ENCODE measurements at places on chromosomes 4 and X.

- no peak for DNase-seq
Observed at GRCh38 chrX:40153345-40154249, 55.8 kb upstream of the BCOR start.

DNA sequence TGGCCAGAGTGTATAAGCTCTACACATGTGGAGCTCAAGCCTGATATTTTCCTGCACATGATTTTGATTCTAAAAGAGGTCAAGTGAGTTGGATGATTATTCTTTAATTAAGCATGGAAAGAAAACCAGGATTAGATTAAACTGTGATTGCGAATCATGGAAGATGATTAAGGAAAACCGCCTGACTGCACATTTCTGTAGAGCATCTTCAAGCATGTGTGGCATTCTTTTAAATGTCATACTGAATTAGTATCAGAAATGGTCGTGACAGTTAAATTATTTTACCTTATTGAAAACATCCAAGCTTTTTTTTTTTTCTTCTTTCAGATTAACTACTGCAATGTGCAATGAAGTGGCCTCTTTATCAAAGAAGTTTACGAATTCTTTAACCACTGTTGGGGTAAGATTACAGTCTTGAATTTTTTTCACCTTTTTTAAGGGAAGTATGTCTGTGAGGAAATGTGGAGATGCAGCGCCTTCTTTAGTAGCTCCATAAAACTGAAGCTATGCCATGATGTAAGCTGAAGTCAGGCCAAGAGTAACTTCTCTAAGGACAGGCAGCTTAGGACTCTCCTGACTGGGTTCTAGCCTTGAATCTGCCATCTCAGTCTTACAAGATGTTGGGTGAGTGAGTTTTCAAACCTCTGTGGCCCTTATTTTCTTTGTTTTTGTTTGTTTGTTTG, 67.9 kb downstream of the FAM114A1 start:
- no peak for DNase-seq

DNA sequence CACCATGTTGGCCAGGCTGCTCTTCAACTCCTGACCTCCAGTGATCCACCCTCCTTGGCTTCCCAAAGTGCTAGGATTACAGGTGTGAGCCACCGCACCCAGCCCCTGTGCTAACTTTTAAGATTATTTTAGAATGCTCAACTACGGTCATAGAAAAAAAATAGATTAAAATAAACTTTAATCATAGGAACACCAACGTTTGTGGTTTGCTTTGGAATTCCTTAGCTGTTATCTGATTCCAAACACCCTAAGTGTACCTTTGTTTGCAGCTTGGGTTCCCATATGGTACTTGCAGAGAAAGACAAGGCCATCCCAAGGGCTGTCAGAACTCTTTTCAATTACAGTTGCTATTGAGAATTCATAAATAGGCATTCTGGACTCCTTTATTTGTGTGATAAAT, 90.1 kb upstream of the EFHC2 start:
- no peak for DNase-seq

DNA sequence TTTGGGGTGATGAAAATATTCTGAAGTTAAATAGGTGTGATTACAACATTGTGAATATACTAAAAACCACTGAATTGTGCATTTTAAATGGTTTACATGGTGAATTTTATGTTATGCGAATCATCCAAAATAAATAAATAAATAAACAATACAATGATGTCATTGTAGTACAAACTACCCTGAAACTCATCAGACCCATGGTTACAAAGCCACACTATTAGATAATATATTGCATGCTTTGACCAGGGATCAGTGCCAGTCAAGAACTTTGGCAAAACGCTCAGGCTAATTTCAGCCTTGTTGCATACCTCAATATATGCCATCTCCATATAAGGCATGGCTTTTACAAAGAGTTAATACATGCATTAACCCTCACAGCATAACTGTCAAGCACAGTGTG, 45.5 kb upstream of the XIAP start:
- no peak for DNase-seq

GRCh38 chr4:144667500-144667899, 21.5 kb downstream of the HHIP start:
- DNase-seq: no peak

DNA sequence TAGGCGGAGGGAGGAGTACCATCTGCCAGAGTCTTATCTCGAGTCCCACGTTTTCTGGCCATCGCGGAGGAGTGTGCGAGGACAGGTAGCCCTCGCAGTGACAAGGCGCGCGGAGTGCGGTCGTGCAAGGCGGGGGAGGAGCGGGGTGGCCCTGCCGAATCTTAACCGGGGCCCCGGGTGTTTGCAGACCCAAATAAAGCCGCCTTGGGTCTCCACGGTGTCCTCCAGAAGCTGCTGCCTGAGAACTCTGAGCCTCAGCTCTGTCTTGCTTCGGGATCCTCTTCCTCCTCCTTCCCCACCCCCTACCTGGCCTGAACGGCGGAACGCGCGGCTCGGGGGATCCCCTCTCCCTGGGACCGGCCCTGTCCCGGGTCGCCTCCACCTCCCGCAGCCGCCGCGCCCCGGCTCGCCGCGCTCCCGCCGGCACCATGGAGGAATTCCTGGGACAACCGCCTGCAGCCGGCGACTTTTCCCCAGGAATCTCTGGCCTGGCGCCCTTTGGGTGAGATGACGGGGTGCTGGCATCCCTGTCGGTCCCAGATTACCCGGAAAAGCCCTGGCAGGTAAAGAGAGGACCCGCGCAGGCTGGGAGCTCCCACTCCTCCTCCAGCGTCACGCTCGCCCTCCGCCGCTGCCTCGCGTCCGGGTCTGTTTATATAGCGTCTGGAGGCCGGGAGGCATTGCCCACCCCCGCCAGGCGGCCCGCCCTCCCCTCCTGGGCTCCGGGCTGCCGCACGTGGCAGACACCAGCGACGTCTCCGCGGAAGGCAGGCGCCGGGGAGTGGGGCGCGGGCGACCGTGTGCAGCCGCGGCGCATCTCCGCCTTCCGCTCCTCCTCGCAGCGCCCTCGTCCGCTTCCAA, at the start of gene GALNTL6:
GALNTL6 (plus strand) TSS at position 740 of the 861 bp plus-strand sequence.
- no peak for DNase-seq

DNA sequence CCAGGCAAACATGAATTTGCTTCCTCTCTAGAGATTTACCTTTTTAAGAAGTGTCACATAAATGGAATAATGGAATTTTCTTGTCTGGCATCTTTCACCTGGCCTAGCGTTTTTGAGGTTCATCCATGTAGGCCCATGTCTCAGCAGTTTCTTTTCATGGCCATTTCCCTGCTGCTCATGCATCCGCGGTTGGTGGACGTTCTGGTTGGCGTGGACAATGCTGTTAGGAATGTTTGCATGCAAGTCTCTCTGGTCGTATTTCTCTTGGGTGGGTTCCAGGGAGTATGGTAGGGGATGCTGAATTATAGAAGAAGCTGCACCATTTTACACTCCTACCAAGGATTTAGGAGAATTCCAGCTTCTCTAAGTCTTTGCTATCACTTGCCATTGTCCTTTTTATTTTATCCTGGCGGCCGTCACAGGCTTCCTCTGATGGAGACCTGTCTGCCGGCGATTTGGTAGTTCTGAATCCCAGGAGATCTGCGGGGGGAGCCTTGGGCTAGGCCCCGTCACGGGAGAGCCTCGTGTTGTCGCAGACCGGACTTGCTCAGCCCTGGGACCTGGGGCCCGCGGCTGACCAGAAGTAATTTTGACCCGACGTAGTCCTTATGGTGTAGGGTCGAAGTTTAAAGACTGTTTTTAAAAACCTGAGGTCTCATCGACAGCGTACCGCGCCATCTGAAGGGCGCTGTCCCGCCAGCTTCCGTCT, 56.9 kb upstream of the TADA2B start:
- DNase-seq: no peak

GRCh38 chr4:125244848-125245450, 69.8 kb upstream of the FAT4 start:
- no peak for DNase-seq

DNA sequence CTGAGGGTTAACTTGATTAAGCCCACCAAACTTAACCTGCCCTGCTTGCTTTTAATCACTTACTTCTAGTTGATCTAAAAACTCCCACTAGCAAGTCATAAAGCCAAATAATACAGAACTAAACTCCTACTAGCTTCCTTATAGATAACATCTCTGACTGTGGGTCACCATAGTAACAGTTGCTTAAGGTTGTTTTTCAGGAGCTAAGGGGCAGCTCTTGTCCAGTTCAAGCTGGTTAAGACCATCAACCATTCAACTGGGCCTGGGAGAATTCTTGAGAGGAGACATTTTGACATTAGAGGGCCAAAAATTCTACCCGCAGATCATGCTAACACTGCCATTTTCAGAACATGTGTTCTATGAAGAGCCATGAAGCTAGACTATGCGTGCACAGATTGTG, 67.0 kb downstream of the UCHL1 start:
- no peak for DNase-seq

- DNase-seq: no peak
Observed at GRCh38 chrX:107429090-107429489, 20.4 kb upstream of the FRMPD3 start.

DNA sequence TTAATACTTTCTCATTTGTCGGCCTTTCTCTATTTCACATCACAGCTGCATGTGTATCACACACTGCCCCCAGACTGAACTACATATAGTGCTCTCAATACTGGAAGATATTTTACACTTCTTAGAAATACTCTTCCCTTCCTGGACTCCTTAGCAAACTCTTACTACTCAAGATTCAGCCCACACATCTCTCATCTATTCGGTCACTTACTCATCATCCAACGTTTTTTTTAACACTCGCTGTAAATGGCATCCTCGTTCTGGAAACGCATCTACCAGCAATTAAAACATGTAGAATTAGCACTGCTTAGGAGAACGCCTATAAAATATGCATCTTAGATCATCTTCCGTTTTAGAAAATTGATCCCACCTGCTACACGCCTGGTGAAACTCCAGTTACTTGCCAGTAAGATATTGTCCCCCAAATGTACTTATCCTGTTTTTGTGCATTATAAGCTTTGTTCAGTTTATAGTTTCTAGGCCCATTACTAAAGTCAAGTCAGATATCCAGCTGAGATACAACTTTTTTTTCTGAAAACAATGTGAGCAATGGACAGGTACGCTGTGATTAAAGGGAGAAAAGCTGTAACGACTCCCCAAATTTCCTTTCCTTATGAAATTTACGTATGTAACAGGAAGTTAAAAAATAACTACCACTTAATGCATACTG, 1.0 kb downstream of the LRP2BP start:
- DNase-seq: no peak

DNA sequence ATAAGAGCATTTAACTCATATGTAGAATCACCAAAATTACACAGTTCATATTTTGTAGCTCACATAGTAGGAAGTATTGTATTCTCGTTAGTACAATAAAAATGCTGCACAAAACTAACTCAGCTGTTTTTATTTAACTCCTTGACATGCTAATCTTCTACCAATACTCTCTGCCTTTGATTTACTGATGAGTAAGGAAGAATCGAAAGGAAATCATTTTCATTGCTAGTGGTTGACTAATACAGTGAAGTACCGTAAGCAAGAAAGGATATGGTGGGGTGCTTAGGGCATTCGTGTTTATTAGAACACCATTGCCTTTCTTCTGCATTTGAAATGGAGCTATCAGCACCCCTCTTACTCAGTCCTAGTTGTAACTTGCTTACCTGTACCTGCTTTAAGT, 1239.1 kb upstream of the TENM3 start:
- no peak for DNase-seq

GRCh38 chr4:108777388-108777787, 14.5 kb upstream of the ETNPPL start:
- DNase-seq: no peak

- no peak for DNase-seq
Observed at GRCh38 chr4:22962295-22962694, 269.6 kb downstream of the GBA3 start.

DNA sequence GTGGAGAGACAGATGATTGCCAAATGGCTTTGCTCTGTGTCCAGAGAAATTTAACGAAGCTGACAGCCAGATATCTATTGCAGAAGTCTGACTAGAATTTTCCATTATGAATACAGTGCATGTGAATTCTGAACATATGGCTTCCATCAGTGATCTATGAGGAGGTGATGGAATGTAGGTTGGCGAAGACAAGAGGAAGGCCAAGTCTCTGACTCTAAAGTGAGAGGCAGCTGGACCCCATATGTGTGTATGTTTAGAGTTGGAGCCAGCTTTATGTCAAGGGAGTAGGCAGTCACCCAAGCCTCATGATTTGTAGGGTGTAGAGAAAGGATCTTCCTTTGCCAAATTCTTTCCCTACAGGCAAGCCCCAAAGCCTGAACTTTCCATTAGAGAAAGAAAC, 76.2 kb upstream of the TEX13D start:
- DNase-seq: no peak

DNA sequence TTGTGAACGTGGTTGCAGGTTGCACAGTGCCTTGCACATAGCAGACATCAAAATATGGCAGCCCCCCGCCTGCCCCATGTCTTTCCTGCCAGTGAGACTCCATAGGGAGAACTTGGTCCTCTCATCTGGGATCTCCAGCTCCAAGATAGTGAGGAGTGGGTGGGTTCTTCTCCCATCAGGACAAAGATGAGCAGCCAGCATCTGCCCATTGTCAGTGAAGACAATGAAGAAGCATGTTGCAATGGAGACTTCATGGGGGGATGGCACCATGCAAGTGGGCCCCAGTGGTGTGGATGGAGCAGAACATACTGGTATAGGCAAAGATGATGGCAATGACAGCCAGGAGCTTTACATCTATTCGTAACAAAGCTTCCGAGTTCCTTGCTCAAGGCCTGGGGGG, 80.2 kb downstream of the STARD8 start:
- no peak for DNase-seq

- no peak for DNase-seq
Observed at GRCh38 chrX:68929332-68930150, 100.7 kb downstream of the EFNB1 start.

GRCh38 chr4:132063829-132064228, 1085.3 kb upstream of the PCDH10 start:
- DNase-seq: no peak

GRCh38 chr4:77196866-77197265, 39.9 kb downstream of the CCNG2 start:
- DNase-seq: no peak

DNA sequence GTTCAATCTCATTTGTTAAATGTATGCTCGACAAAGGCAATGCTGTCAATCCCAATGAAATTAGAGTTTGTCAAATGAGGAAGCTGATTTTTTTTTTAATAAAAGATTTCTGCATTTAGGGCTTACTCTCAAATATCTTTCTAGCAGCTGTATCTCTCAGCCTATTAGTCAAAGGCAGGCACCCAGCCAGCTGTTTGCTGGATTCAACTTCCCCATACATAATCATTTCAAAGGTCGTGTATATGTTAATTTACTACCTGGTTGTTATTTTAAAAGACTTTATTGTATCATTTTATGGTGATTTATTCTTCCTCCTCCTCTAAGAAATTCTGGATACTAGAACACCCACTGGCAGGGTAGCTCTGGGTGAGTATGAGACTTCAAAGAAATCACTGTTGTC, 27.1 kb downstream of the RAI2 start:
- no peak for DNase-seq

- no peak for DNase-seq
Observed at GRCh38 chr4:107255114-107255513, 219.0 kb upstream of the DKK2 start.

GRCh38 chr4:156756118-156756517, 215.5 kb downstream of the PDGFC start:
- no peak for DNase-seq

GRCh38 chr4:5572114-5572513, 136.2 kb downstream of the EVC2 start:
- DNase-seq: no peak
